ENCODE measurements at places on chromosomes 16 and 17.

DNA sequence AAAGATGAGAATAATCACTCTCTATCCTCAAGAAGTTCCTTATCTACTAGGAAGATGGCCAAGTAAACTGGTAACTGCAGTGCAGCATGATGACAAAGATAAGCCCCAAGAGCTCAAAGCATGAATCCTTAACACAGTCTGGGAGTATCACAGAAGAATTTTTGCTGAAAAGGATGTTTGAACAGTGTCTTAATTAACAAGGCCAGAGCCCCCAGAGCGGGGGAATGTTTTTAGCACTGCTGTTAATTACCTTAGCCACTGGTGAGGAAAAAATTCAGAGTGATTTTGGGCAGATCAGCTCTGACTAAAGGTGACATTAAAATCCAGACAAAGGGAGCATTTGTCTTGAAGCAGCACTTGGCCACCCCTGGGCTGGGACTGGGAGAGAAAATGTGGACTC lies 30.1 kb downstream of the ADAMTS18 start:
- peak; percentile 77 for DNase-seq

GRCh38 chr17:57586742-57587141 lies 158.4 kb downstream of the CCDC182 start:
- no peak for DNase-seq

DNA sequence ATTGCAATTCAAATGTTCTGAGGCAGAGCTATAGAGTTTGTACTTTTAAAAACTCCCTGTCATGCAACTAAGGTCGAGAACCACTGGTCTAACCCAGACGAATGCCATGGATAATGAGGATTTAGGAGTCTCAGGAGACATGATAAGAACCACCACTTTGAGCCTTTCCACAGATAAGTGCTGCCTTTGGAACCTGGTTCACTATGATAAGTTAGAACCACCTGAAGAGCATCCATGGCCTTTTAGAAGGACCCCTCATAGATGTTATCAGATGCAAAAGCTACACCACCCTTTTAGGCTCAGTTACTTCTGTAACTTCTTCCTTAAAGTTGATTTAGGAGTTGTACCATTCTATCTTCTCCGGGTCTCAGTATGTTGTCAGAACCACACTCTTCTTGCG lies 350.6 kb upstream of the CCL2 start:
- DNase-seq, result no peak

GRCh38 chr16:86771506-86772460 lies 193.4 kb downstream of the FOXL1 start:
- no peak for DNase-seq

DNA sequence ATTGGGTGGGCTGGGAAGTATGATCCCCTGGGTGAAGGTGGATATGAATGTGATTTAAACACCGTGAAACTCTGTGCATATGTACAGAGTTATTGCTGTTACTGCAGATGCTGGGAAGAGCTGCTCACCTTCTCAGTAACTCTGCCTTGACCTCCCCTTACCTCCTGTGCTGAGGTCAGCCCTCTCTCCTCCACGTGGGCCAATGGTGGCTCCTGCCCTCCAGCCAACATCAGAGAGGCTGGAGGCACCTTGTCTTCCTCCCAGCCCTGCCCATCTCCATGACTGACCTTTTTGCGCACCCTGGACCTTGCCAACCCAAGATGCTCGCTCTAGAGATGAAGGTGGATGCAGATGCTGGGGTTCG lies 387 bp upstream of the ASB16 start:
- no peak for DNase-seq

GRCh38 chr17:52147872-52148271 lies 10.6 kb downstream of the CA10 start:
- no peak for DNase-seq

All from islet precursor cell (in vitro differentiated cells).